SJSA1 (cell line): ENCODE measurements at places on chromosomes 4 and X. TPM values are rescaled to one million over a fixed set of nuclear protein-coding genes. Genes with fewer than 3 reads are reported as not detected.

DNA sequence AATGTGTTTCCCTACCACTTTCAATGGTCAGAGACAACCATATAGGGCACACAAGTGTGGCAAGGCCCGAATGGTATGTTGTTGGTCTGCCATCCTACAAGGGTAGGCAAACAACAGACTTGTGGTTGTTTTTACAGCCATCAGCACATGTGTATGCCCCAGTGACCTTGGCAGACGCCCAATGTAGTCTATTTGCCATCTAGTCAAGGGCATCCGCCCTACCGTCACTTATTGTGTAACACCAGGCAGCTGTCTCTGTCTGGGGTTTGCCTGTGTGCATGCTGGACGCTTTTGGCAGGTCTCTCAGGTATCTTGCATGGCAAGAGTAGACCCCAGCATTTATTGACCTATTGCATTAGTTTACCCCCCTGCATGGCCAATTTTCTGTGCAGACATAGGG is 1145.5 kb upstream of the POU3F4 start:
- DNase-seq = no peak

DNA sequence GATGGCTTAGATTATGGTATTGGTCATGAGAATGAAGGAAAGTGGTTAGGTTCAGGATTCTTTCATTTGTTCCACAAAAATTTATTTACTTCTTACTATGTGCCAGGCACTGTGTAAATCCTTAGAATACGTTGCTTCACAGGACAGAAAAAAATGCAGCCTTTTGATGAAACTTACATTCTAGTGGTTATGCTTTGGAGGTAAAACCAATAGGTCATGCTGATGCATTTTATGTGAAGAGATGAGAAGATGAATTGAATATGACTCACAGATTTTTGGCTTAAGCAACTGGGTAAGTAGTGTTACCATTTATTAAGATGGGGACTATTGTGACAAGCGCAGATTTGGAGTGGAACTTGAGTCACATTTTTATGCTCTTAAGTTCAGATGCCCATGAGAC is 165.3 kb downstream of the GLRA2 start:
- DNase-seq = no peak

DNA sequence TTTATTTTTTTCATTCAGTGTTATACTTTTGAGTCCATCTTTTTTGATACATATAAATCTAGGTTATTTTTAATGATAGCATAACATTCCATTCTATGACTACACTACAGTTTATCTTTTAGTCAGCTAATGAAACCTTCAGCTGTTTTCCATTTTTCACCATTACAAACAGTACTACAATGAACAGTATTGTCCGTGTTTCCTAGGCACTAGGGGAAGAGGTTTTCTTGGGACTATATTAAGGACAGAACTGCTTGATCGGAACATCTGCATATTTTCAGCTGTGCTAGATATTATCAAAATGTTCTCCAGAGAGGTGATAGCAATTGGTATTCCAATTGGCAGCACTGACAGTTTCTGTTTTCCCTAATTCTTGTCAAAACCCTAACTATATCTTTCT is 44.3 kb upstream of the HCCS start:
- DNase-seq = no peak

DNA sequence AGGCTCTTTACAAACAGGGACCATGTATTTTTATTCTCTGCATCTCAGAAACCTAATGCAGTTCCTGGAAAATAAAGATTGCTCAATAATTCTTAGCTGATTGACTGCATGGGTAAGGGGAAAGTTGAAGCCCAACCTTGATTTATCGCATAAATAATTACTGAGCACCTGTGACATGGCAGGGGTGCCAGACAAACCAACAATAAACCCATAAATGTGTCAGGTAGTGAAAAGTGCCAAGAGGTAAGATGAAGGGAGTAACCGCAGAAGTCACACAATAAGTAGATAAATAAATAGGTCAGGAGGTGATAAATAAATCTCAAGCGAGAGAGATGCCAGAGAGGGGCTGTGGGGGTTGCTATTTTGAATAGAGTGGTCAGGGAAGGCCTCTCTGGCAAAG is 20.1 kb upstream of the AP1S2 start:
- no peak for DNase-seq

PROM1 gene
- 0.47 TPM in 1 of 2 replicates, not detected in the other for total RNA-seq

DNA sequence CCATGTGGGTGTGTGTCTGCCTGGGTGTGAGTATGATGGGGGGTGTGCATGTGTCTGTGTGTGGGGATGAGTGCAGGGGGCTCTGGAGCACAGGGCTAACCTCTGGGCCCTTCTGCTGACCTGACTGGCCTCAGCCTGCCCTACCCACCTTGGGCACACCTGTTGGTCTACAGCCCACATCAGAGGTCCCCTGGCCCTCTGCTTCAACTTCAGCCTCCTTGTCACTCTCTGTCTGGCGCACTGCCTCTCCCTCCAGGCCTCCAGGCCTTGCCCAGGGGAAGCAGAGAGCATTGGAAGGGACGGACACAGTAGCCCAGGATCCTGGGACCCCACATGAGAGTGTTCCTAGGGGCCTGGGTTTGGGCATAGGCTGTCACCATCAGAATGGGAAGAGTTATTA is 115.4 kb downstream of the EFNB1 start:
- no peak for DNase-seq

PDE6B gene
- total RNA-seq = not detected in 2 replicates

GRCh38 chr4:71210823-71211222 is 128.0 kb upstream of the SLC4A4 start:
- DNase-seq = no peak

SH3RF1 gene
- 9.0 and 14.1 TPM in 2 replicates for total RNA-seq
